Renal cortex interstitium (tissue), 15 donors: ENCODE measurements at places on chromosomes 3 and 15. TPM values are rescaled to one million over a fixed set of nuclear protein-coding genes. Genes with fewer than 3 reads are reported as not detected.

SSUH2 gene
- 4.9 TPM for polyA plus RNA-seq

PLA1A gene
- 7.4 TPM for polyA plus RNA-seq

SCN5A gene
- 1.2 TPM for polyA plus RNA-seq

RTP1 gene
- polyA plus RNA-seq = not detected

SELENOK gene
- 77.9 TPM for polyA plus RNA-seq
